ENCODE measurements at places on chromosomes 6 and 20.

- no peak for DNase-seq
Observed at GRCh38 chr6:42359021-42359420, 92.7 kb downstream of the TRERF1 start.

- DNase-seq, result peak; percentile 65
Observed at GRCh38 chr20:23078351-23079015, 7.6 kb downstream of the CD93 start.

- DNase-seq, result no peak
Observed at GRCh38 chr6:19866985-19867627, 29.9 kb downstream of the ID4 start.

DNA sequence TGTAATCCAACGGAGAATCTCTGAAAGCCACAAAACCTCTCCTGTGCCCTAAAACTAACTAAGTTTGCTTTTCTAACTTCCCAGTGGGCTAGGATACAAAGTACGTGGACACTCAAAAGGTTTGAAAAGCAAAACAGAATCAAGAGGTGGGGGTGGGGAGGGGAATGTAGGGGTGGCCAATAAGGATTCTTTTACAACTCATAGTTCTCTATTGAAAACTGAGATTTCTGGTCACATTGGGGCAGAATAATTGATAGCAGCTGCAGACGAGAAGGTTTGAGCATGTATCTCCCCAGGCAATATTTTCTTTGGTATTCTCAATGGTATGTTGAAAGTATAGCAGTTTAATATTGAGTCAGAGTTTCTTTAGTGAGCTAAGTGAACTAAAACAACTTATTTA is 376.7 kb upstream of the CITED2 start:
- DNase-seq, result no peak

- no peak for DNase-seq
Observed at GRCh38 chr20:11469795-11470435, 447.8 kb upstream of the BTBD3 start.

DNA sequence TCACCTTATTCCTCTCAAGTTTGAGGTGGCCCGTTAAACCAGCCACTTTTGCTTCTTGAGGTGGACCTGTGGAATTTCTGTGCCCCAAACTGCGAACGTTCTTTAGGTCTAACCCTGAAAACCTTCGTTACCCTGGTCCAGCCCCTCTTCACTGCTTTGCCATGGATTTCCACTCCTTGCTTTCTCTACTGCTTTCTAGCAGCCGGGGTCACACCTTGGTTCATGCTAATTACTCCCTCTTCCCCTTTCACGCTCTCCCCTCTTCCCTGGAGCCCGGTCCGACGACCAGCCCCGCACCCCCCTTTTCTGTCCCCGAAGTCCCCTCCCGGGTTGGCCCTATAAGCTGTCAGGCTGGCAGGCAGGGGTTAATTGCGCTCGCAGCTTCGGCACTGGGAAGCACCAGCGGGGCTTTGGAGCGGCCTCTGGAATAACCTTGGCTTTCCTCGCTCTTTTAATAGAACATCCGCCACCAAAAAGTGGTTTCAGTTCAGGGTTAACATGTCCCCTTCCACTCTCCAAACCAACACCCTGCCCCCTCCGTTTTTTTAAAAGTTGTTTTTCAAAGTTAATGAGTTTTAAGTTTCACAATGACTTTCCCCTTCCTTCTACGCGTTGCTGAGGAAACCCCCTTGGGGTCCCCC is 1.4 kb upstream of the HIVEP1 start:
- peak; percentile 8 for DNase-seq

DNA sequence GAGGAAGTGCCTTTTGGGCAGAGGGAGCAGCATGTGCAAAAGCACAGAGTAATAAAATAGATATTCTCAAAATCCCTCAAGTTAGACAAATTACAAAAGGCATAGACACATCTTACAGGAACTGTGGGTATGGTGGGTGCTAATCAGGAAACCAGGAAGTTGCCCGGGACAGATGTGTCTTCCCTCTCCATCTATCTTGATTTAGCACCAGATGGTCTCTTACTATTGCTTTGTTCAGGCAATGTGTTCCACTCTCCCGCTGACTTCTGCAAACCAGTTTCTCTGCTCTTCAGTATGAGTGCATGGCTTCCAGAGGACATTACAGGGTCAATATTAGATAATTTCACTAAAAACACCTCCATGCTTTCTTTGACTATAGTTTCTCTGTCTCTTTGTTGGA is 13.2 kb downstream of the CITED2 start:
- no peak for DNase-seq

DNA sequence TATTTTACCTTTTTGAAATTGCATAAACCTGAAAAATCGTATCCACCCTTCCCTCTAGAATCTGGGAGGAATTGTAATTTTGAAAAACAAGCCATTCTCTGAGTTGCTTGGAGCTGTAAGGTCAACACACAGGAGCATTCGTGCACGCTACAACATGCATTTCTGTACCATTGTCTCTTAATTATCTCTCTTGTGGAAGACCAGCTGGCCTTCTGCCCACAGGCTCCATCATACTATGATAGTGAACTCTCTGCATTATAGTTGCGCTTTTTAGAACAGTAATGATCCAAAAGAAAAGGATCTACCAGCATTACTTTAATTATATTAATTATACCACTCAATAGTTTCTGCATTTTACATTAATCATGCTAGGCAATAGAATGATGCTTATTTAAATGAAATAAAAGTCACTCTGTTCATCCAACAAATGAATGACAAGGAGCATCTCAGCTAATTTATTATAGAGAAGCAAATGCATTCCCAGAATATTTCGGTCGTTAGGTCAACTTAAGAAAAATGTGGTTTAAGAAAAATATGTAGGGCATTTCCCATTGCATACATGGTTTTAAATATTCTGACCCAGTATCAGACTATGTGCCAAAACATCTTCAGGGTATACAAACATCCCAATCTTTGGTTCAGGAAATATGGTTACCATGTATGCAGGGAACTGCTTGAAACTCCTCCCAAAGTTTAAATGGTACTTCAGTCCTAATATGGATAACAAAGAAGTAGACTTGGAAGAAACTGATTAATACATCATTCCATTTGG is 263.5 kb downstream of the TFAP2A start:
- DNase-seq, result no peak

DNA sequence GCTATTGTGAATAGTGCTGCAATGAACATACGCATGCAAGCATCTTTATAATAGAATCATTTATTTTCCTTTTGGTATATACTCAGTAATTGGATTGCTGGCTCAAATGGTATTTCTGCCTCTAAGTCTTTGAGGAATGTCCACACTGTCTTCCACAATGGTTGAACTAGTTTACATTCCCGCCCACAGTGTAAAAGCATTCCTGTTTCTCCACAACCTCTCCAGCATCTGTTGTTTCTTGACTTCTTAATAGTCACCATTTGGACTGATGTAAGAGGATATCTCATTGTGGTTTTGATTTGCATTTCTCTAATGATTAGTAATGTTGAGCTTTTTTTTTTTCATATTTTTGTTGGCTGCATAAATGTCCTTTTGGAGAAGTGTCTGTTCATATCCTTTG is 208.7 kb downstream of the PHF3 start:
- DNase-seq, result no peak

- peak; percentile 52 for DNase-seq
Observed at GRCh38 chr6:39347906-39348585, 25.5 kb upstream of the KCNK16 start.

DNA sequence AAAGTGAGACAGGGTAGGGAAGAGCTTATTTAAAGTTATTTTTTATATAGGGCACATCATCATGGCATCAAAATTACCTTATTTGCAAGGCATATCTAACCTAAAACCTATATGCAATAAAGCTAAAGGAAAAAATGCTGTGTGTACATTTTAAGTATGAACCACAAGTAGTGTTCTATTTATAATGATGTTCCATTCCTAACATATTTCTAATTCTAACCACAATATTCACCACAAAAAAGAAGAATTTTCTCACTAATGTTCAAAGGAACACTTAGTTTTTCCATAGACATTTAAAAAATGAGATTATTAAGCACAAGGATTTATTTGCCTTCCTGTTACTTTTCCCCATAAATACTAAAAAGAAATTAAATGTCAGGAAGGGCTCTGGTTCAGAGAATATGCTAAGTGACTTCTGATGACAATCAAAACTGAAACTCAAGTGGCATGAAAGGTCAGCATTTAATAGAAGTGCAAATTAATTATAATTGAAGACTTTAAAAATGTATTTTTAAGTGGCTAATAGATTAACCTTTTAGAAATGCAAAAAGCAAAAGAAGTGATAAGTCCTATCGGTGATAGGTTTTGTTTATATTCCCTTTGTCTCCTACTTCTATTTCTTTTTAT is 25.1 kb downstream of the GPR63 start:
- DNase-seq, result no peak

GRCh38 chr20:3360752-3361151 is 46.7 kb downstream of the DNAAF9 start:
- no peak for DNase-seq

DNA sequence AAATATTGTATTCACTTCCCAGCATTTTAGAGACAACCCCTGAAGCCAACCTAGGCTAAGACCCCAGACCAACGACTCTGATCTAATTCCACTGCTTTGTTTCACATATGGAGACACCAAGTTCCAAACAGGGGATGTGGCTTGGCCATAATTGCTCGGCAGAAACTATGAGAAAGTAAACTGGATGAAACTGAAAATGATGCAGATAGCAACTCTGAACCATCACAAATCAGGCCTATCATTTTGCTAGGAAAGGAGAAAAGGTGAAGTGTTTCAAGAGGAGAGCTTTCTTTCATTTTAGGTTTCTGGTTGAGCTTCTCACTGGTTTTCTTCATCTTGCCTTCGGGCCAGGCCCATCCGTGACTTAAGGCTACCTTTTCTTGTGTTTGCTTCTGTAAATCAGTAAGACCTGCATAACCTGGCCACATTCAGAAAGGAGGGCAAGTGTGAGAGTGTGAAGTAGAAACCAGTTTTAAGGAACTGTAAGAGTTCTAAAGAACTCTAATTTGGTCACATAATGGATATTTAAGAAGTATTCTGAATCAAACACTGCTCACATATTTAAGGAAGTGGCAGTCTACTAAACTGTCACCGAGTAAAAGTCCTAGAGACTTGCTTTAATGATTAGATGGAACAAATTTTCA is 105.8 kb downstream of the BACH2 start:
- no peak for DNase-seq

GRCh38 chr20:2127238-2127637 is 25.6 kb downstream of the STK35 start:
- DNase-seq, result no peak

DNA sequence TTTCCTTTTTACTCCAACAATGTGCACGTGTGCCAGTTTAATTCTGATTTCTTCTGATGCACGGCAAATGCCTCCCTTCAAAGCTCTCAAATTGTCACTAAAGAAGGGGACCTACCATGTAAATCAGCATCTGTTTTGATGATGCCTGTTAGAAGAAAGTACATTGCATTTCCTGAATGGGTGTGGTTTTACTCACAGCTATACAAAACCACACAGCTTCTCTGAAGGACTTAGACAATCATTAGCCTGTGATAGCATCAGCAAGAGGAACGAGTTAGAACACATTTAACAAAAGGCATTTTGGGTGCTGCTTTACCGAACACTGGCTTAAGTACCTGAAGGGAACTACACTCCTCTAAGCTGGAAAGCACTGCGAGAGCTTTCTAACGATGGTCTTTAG is 109.4 kb downstream of the ATXN1 start:
- DNase-seq, result no peak

GRCh38 chr6:160394654-160395035 is 46.5 kb downstream of the SLC22A3 start:
- no peak for DNase-seq

DNA sequence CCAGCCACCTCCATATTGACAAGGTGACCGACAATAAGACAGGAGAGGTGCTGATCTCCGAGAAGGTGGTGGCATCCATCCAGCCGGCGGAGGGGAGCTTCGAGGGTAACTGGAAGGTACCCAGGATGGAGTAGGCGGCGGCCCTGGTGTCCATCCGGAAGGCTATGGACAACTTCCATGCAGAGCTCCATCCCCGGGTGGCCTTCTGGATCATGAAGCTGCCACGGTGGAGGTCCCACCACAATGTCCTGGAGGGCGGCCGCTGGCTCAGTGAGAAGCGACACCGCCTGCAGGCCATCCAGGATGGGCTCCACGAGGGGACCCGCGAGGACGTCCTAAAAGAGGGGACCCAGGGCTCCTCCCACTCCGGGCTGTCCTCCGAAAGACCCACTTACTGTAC is 17.0 kb downstream of the DEFB115 start:
- DNase-seq, result no peak

DNA sequence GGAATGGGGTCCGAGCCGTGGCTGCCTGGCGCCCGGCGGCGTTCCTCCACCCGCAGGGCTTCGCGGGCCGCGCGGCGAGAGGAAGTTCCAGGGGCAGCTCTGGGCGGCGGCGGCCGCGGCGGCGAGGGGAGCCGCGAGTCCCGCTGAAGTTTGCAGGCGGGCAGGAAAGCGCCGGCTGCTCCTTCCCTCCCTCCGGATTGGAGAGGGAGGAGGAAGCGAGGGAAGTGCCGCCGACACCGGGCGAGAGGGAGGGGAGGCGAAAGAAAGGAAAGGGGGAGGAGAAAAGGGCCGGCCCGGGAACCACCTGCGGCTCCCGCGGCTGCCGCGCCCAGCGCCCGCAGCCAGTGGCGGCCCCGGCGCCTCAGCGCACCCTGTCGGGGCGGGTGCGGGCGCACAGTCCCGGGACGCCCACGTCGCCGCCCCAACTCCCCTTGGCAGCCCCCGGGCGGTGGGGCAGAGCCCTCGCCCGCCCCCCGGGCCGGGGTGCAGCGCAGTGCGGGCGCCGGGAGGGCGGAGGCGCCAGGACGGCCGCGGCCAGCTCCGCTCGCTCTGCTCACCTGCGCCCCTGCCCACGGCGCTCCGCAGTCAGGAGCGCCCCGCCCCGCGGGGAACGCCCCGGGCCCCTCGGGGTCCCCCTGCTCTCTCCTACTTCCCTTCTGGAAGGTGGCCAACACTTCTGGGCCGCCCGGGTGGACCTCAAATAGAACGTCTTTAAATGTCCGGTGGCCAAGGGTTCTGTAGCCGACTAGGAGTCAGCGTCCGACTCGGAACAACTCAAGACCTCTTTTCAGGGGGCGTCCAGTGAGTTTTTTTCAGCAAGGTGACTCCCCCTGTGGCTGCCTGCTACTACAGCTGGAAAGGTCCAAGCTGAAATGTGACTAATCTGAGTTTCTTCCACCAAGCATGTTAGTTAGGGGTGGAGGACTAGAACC is 80.3 kb upstream of the CCDC28A start:
- peak; percentile 27 for DNase-seq

- no peak for DNase-seq
Observed at GRCh38 chr6:113050010-113050858, 703.1 kb downstream of the RFPL4B start.

DNA sequence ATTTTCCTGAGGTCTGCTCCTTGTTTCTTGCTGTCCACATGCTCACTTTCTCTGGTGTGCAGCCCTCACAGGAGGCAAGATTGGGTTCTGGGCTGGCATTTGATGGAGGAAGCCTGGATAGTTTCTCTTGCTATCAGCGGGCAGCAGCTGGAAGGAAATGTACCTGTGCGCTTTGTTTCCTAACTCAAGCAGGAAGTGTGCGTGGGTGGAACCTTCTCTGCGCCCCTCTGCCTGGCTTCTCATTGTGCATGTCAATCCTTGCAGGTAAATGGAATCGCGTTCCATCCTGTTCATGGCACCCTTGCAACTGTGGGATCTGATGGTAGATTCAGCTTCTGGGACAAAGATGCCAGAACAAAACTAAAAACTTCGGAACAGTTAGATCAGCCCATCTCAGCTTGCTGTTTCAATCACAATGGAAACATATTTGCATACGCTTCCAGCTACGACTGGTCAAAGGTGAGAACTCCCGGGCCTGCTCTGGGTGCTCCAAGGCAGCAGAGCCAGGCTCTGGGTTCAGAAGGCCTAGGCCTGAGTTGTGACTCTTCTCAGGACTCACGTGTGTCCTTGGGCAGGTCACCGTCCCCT is 16.8 kb upstream of the RBM38 start:
- DNase-seq, result no peak

GRCh38 chr6:9699888-9700287 is 715.0 kb downstream of the TFAP2A start:
- DNase-seq, result no peak

Measured in cerebellum (tissue), 4 donors.